Activated CD4-positive, alpha-beta T cell treated with anti-CD3 and anti-CD28 coated beads, Interleukin-2, amount 10 ng/mL, durations not matched to agents 24 days and 14 days (primary cell): ENCODE measurements at places on chromosomes 12 and 14. TPM values are rescaled to one million over a fixed set of nuclear protein-coding genes. Genes with fewer than 3 reads are reported as not detected.

DNA sequence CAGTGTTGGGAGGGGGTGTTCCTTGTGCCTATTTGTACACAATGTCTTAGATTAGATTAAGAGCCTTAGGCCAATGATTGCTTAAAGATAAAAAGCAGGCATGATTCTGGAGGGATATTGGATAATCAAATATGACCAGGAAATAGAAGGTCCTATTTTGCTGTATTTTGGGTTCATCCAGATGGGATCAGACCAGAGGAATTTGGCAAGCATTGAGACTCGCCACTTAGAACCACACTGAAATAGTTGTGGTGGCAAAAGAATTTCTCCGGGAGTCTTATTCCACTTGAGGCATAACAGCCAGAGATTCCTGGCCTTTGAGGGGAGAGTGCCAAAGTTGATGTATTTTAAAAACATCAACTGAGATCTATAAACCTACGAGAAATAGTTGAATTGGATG is 327.2 kb downstream of the RAD51B start:
- H3K4me1 ChIP-seq, result no peaks in the 10 kb centered on the region
- H3K36me3 ChIP-seq, result peaks cover 2% of the 10 kb centered on the region
- H3K4me3 ChIP-seq, result no peak overlapping the region

DNA sequence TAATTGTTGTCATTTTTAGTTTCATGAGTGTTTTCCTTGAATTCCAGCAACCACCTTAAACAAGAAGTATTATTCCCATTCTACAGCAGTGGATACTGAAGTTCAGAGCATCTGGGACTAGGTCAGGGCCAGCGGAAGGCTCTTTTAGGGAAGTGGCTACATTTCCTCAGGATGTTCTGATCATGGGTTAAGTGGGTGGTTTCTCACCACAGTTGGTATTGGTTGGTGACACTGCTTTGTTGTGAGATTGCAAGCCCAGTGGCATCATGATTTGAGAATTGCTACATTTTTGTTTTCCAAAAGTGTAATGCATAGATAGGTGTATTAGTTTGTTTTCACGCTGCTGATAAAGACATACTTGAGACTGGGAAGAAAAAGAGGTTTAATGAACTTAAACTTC is 47.1 kb downstream of the SYNE2 start:
- H3K36me3 ChIP-seq, result peaks cover 16% of the 10 kb centered on the region
- H3K4me1 ChIP-seq, result peaks cover 26% of the 10 kb centered on the region
- H3K4me3 ChIP-seq, result no peak overlapping the region
- no peak for DNase-seq
- no peaks in the 10 kb centered on the region for H3K27me3 ChIP-seq

DNA sequence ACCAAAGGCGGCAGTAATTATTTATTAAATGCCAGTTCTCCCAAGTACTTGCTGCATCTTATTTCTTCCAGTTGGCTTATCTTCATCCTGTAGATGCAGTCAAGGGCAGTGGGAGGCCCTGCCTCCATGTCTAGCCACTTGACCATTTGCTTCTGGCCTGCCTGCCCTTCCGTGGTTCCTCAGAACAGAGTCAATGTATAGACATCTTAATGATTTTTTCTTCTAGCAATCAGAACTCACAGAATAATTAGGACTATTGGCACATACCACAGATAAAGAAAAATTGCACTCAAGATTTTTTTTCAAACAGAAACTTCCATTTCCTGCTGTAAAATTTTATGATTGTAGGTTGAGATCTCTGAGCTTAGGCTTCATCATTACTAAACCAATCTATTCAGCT is 20.9 kb downstream of the NR1H4 start:
- no peaks in the 10 kb centered on the region for H3K4me1 ChIP-seq
- H3K36me3 ChIP-seq, result no peaks in the 10 kb centered on the region
- no peak for DNase-seq

DNA sequence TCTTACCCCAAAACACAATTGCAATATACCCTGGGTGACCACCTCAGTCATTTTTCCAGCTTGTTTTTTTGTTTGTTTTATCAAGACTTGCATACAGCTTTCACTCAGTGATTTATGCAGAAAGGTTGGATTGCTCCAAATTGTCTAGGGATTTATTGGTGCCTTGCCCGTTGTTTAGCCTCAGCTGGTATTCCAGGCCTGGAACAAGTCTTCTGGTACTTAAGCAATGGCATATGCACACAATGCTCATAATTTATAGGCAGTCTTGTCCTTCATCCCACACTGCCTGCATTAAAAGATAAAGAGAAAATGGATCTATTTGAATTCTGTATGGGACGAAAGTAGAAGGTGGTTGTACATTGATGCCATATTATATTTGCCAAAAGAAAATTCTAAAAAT is 392.5 kb downstream of the ADAMTS20 start:
- DNase-seq, result no peak
- H3K4me3 ChIP-seq, result no peak overlapping the region
- no peak overlapping the region for H3K27ac ChIP-seq
- no peaks in the 10 kb centered on the region for H3K27me3 ChIP-seq

GRCh38 chr12:89418228-89418910 is 66.1 kb upstream of the DUSP6 start:
- no peak overlapping the region for H3K27ac ChIP-seq
- H3K4me1 ChIP-seq, result peaks cover 6% of the 10 kb centered on the region
- H3K27me3 ChIP-seq, result no peaks in the 10 kb centered on the region
- no peak overlapping the region for H3K4me3 ChIP-seq

DNA sequence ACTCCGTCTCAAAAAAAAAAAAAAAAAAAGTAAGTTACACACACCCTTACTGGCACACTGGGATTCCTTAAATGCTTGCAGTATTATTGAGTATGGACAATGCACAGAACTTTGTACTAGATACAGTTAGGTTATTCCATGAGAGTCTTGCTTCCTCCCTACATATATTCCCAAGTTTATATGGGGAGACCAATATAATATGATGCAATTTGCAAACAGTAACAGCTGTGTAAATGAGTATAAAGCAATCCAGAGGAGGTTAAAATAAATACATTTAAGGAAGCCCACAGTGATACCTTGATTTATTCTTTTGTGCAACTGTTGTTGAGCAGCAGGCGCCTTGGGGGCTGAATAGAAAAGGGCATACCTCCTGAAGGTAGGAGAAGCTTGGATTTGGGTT is 26.6 kb downstream of the RASSF3 start:
- H3K4me1 ChIP-seq, result peaks cover 42% of the 10 kb centered on the region
- DNase-seq, result no peak
- no peaks in the 10 kb centered on the region for H3K27me3 ChIP-seq
- H3K36me3 ChIP-seq, result peaks cover 39% of the 10 kb centered on the region

GRCh38 chr14:54383835-54384234 is 13.0 kb upstream of the CDKN3 start:
- H3K36me3 ChIP-seq, result no peaks in the 10 kb centered on the region
- H3K27me3 ChIP-seq, result peaks cover 53% of the 10 kb centered on the region
- DNase-seq, result no peak
- H3K4me3 ChIP-seq, result no peak overlapping the region
- H3K4me1 ChIP-seq, result no peaks in the 10 kb centered on the region

- DNase-seq, result no peak
- no peak overlapping the region for H3K27ac ChIP-seq
- H3K4me1 ChIP-seq, result no peaks in the 10 kb centered on the region
- H3K36me3 ChIP-seq, result no peaks in the 10 kb centered on the region
- no peaks in the 10 kb centered on the region for H3K27me3 ChIP-seq
- H3K4me3 ChIP-seq, result no peak overlapping the region
These were observed 41.5 kb upstream of the ANKS1B start for GRCh38 chr12:100026241-100026640.

- no peak overlapping the region for H3K27ac ChIP-seq
- no peaks in the 10 kb centered on the region for H3K4me1 ChIP-seq
- H3K27me3 ChIP-seq, result no peaks in the 10 kb centered on the region
- no peak overlapping the region for H3K4me3 ChIP-seq
These were observed 281.8 kb downstream of the KSR2 start for GRCh38 chr12:117686911-117687377.

- H3K4me1 ChIP-seq, result peaks cover 5% of the 10 kb centered on the region
- H3K4me3 ChIP-seq, result no peak overlapping the region
- H3K27ac ChIP-seq, result no peak overlapping the region
- peaks cover 21% of the 10 kb centered on the region for H3K27me3 ChIP-seq
These were observed 9.5 kb upstream of the PGF start for GRCh38 chr14:74964787-74965485.

MANSC4 gene
- not detected in 2 replicates for total RNA-seq

MUCL1 gene
- total RNA-seq, result 0.54 and 0.84 TPM in 2 replicates
